ENCODE measurements at places on chromosomes 5 and 9.

DNA sequence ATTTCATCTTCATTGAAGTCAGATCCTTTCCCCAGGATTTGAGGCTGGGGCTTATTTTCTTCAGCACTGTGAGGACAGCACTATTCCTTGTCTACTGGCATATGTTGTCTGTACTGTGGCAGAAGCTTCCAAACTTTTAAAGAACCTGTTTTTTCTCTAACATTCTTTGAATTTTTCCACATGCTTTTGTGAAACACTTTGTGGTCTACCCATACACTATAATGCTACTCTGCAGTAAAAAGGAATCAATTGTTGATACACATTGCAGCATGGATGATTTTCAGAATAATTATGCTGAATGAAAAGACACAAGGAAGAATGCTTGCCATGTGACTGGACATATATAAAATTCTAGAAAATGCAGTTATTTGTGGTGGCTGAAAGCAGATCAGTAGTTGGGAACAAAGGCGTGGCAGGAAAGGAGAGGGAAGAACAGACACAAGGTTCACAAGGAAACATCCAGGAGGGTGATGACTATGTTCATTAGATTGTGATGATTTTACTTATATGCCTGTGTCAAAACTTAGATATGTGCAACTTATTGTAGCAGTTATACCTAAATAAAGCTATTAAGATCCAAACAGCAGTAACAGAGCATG is 96.8 kb downstream of the WNK2 start:
- no peak for DNase-seq

DNA sequence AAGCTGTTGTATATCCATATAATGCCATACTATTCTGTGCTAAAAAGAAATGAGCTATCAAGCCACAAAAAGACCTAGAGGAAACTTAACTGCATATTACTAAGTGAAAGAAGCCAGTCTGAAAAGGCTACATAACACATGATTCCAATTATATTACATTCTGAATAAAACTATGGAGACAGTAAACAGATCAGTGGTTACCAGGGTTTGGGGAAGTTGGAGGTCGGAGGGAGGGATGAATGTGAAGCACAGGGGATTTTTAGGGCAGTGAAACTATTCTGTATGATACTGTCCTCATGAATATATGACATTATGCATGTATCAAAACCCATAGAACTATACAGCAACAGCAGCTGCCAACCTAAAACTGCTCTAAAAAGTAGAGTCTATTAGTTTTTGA is 5.6 kb upstream of the RFK start:
- no peak for DNase-seq

- DNase-seq: no peak
These were observed 639.0 kb upstream of the ACO1 start for GRCh38 chr9:31745468-31745867.

DNA sequence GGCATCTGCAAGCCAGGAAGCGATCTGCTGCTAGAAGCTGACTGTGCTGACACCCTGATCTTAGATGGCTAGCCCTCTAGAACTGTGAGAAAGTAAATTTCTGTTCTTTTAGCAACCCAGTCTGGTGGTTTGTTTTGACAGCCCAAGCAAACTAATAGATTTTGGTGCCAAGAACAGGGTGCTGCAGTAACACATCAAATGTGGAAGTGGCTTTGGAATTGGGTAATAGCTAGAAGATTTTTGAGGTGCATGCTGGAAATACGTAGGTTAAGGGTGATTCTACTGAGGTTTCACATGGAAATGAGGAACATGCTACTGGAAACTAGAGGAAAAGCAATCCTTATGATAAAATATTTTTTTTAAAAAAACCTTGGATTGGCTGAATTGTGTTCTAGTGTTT is 153.5 kb upstream of the SH3GL2 start:
- DNase-seq: no peak

- DNase-seq: peak; percentile 8
These were observed 409.1 kb downstream of the TAF11L14 start for GRCh38 chr5:18043344-18043743.

- DNase-seq: no peak
These were observed 46.9 kb upstream of the UBAC1 start for GRCh38 chr9:136007934-136008692.

- no peak for DNase-seq
These were observed 204.2 kb downstream of the ARHGAP26 start for GRCh38 chr5:142974409-142974808.

DNA sequence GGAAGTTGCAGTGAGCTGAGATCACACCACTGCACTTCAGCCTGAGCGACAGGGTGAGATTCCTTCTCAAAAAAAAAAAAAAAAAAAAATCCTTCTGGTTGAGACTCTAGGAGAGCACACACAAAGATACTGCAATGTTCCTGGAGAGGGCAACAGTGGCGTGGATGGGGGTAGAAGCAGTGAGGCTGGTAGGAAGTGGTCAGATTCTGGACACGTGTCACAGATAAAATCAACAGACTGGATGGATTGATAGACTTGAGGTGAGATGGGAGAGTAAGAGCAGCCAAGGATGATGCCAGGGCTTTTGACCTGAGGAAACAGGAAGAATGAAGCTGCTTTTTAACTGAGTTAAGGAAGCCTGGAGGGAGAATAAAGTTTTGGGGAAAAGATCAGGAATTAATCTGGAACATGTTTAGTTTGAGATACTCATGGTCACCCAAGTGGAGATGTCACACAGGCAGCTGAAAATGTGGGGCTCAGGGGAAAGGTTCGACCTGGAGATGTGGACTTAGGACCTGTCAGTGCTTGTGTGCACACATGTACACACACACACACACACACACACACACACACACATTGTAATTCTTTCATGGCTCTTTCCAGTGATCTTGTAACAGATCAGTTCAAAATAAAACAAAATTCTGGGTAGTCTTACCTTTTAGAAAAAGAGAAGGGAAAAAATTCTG is 88.1 kb downstream of the FANCC start:
- DNase-seq: no peak

- no peak for DNase-seq
These were observed 41.1 kb upstream of the TCF7 start for GRCh38 chr5:134073404-134073803.

GRCh38 chr5:160379511-160379910 is 9.1 kb upstream of the C1QTNF2 start:
- no peak for DNase-seq

DNA sequence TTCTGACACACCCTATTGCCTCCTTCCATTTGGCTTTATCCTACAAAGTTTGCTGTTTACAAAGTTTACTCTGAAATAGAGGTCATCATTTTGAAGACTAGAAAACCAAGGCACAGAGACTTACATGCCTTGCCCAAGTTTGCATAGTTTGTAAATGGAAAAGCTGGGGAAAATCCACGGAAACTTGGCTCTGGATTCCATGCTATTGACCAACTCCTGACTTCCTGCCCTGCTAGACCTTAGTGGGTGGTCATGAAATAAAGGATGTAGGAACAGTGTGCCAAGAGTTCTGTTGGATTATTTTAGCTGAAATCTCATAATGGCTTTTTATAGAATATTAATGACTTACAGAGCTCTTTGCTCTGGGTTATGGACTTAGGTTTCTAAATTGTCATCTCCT is 69.5 kb downstream of the GRIA1 start:
- no peak for DNase-seq

GRCh38 chr5:133460172-133460758 is 152.1 kb downstream of the FSTL4 start:
- DNase-seq: no peak

GRCh38 chr9:19018201-19018600 is 14.8 kb downstream of the SAXO1 start:
- no peak for DNase-seq
